ENCODE measurements at places on chromosomes 2 and 18.

GRCh38 chr2:156001851-156002250, 330.7 kb downstream of the NR4A2 start:
- DNase-seq: no peak

GRCh38 chr2:127570282-127571250, 35.1 kb downstream of the MYO7B start:
- DNase-seq: no peak

GRCh38 chr2:218895326-218895725, 14.7 kb downstream of the WNT10A start:
- no peak for DNase-seq

- DNase-seq: no peak
Observed at GRCh38 chr2:64311948-64312621, 141.9 kb upstream of the LGALSL start.

DNA sequence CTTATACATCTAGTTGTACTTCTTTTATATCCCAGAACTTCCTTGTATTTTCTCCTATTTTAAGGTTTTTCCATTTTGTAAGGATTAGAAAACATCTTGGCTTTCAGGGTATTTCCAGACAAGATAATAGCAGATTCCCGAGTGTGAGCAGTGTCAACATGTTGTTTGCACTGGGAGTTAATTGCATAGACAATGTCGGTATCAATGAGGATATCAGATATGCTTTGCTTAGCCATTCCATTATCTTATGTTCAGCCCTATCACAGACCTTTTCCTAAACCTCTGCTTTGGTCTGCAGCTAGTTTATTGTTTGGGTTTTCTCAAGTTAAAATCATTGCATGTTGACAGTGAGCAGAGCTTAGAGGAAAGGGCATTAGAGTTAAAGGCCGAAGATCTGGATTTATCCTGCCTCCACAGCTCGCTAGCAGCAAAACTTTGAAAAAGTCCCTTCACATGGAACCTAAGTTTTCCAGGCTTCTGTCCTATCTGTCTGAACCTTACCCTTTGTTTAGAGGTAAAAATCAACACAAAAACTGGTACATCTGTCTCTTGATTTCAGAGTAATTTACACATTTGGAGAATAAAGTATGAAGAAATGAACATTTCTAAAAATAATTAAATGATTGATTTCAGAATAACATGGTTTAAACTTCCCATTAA, 355.4 kb downstream of the KIAA1328 start:
- no peak for DNase-seq

- no peak for DNase-seq
Observed at GRCh38 chr2:56934866-56935265, 751.1 kb downstream of the CCDC85A start.

DNA sequence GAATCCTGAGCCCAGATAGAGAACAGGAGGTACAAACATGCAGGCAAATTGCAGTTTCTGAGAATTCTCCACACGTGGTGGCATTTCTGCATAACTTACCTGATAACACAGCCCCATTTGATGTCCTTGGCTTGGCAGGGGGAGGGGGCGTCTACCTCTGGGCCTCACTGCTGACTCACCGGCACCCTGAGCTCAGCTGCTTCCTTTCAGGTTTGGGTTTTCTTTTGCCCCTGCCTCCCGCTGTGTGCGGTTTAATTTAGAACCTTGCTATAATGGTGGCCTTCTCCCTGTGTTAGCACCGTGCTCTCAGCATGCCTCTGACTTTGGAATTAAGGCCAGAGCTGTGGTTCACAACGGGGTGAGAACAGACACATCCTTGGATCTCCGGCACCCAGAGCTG, 4.4 kb downstream of the CTIF start:
- DNase-seq: no peak

GRCh38 chr2:113182471-113183260, 8.9 kb downstream of the PSD4 start:
- DNase-seq: no peak

GRCh38 chr2:45114221-45114955, 105.1 kb upstream of the SIX2 start:
- DNase-seq: no peak

GRCh38 chr2:239824866-239825704, 200.1 kb downstream of the NDUFA10 start:
- DNase-seq: no peak

DNA sequence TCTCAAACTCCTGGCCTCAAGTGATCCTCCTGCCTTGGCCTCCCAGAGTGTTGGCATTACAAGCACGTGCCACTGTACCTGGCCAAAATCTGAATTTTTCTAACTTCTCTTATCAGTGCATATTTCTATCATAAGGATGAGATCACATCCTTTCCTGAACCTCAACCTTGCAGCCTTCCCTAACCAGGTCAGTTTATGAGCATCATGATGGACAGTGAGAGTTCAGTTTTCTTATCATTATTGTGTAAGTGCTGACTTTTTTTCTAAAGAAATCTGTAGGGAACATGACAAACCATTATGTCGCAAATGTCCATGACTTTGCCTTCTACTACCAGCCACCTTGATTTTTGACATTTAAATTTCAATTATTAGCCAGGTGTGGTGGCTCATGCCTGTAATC, 31.5 kb downstream of the MRPL33 start:
- DNase-seq: no peak

- DNase-seq: no peak
Observed at GRCh38 chr2:138782383-138782782, 2.2 kb upstream of the NXPH2 start.

- no peak for DNase-seq
Observed at GRCh38 chr2:236570081-236570868, 650 bp downstream of the ACKR3 start.

DNA sequence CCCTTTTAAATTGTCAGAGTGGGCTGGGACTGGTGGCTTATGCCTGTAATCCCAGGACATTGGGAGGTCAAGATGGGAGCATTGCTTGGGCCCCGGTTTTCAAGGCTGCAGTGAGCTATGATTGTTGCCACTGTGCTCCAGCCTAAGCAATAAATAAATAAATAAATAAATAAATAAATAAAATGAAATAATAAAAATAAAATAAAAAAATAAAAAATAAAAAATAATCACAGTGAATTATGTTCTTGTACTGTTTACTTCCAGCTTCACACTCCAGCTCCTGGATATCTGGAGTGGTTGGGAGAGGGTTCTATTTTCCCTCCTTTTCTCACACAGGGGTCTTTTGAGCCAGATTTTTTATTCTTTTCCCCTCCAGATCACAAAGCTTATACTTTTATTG, 26.2 kb upstream of the PNPT1 start:
- DNase-seq: no peak

DNA sequence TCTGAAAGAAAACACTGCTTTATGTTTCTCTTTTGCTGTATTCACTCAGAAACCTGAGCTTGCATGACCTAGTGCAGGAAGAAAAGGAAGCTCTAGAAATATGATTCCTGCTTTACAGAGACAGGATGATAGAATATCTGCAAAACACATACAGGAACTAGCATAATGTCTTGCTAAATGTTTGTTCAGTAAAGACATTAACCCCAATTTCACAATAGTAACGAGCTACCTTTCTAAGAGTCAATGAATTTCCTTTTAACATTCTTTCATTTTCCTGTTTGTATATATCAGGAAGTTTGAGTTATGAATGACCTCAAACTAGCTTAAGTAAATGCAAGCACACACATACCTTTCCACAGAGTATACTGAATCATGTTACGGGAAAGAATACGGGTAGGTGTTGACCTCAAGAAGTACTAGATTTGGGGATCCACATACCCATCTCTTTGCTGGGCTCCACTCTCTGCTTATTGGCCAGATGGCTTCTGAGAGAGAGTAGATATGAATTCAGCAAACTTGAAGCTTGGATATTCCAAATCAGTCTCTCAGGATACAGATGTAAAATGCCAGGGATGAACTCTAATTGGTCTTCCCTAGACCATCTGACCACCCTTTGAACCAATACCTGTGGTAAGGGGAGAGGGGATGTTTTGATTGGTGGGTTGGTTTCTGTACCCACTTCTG, 18.2 kb upstream of the ACSL3 start:
- DNase-seq: no peak

- DNase-seq: no peak
Observed at GRCh38 chr2:203341741-203342310, 13.6 kb downstream of the ABI2 start.

GRCh38 chr2:219243291-219243761, 1.9 kb downstream of the GLB1L start:
- no peak for DNase-seq

DNA sequence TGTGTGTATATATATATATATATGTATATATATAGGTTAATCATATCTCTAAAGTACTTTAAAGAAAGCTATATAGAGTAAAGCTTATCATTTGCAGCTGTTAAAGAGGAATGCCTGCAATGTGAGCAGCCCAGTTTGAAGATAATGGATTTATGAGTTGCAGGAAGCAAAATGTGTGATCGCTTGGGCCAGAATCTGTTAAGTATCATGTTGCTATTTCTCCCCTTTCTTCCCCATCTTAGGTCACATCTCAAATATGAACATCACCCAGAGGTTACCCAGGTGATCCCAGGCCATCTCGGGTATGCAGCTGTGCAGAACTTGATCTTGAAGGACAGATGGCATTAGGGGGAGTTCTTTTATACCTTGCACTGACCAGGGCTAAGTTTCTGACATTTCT, 316.5 kb downstream of the MTX2 start:
- no peak for DNase-seq

GRCh38 chr2:109683452-109683851, 69.3 kb downstream of the SOWAHC start:
- DNase-seq: no peak

DNA sequence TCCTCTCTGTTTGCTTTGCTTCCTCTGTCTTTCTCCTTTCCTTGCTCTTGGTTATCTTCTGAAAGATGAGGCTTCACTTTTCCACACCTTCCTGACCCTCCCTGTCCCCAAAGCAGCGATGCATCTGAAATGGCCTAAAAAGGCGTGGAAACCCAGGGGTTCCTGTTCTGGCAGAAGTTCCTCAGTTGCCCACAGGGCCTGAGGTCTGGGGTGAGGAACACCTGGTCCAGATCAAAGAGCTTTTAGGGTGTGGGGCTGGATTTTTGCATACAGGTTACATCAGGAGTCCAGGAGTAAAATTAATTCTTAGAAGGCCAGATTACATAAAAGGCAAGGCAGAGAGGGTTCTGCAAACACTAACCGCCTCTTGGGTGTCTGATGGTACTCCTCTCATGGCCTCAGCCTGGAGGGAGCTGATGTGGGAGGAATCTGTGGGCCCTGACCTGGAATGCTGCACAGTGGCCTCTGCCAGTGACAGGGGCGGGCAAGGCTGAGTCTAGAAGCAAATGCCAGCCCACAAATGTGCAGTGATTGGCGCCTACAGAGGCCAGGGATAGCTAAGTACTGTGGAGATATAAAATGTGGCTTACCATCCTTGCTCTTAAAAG, 41.8 kb downstream of the INPP4A start:
- no peak for DNase-seq

DNA sequence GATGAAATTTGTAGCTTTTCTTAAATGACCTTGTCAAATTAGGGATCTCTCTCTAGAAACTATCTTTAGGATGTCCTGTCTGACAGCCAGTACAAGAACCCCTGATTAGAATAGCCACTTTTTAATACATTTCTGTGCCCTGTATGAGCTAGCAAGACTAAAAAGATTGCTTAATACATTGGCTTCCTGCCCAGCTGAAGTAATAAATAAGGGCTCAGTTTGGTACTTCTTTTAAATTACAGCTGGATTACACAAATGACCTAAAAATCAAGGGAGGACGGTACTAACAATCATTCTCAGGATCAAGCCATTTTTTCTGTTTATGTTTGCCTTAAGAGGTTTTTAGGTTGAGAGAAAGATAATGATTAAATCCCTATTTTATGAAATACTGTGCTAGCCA, 11.6 kb upstream of the OLA1 start:
- DNase-seq: no peak

- no peak for DNase-seq
Observed at GRCh38 chr2:66982766-66983165, 414.4 kb upstream of the ETAA1 start.

DNA sequence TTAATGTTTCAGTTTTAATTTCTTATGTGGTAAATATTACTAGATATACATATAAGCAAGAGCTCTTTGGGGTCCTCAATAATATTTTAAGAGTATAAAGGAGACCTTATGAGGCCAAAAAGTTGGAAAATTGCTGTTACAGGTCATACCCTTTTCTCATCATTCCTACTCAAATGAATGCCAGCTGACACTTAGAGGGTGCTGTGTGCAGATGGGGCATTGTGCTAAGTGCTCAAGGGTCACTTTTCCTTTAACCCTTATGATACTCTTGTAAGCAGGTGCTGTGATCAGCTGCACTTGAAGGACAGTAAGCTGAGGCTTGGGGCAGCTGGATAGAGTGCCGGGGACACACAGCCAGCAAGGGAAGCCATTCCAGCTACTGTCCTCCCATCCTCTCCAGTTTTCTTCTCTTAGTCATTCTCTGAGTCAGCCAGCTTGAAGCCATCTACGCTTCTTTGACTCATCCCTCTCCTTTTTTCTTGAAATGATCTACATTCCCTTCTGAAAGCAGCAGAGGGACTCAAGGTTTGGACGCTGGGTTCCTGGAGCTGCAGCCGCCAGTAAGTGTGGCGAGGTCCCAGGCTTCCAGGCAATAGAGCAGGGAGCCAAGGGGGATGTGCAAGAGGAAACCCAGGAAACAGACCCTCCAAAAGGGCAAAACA, 42.0 kb upstream of the CREB1 start:
- no peak for DNase-seq

GRCh38 chr2:45957533-45958227, 306.2 kb downstream of the PRKCE start:
- DNase-seq: no peak

DNA sequence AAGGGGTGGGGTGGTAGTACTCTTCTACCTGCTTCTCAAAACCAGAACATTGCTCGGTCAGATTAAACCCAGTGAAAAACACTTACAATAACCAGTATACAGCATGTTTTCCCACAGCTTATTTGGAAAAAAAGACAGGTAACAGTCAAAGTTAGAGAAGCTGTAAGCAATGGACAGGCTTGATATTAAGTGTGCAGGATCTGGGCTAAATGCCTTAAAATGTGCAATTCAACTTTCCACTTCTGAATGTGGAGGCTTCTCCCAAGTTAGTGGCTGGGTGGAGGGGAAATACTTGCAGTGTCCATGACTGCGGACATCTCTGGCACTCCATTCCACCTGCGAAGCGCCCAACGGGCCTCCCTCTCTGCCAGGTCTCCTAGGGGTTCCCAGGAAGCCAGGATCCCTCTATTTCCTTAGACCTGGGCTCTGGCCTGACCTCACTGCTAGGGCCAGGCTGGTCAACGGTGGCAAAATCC, 5.3 kb downstream of the ZEB2 start:
- DNase-seq: no peak

DNA sequence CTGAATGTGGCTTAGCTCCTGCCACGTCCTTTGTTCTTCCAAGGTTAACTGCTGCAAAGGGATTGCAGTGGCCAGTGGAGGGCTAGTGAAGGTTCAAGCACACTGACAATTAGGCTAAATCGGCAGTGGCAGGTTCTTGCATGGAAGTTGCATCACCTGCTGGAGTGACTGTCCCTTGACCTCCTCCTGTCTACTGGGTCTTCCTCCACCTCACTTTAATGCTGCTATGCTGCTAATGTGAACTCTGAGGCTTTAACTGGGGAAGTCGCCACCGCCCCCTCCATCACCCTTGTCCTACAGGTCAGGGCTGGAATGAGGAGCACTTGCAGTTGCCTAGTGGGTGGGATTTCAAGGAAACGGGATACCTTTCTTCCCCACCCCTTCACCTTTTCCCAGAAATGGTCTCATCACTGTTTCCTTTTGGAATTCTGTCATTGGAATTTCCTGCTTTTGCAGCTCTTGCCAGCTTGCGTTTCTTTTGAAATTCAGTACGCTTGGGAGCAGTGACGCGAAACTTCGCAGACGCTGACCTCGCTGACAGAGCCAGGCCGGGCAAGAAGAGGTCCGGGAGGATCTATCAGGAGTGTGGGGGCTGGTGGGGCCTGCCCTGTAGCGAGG, 150.3 kb downstream of the SH3RF3 start:
- DNase-seq: no peak
